ENCODE measurements at places on chromosomes 7 and 10. TPM values are rescaled to one million over a fixed set of nuclear protein-coding genes. Genes with fewer than 3 reads are reported as not detected.

DNA sequence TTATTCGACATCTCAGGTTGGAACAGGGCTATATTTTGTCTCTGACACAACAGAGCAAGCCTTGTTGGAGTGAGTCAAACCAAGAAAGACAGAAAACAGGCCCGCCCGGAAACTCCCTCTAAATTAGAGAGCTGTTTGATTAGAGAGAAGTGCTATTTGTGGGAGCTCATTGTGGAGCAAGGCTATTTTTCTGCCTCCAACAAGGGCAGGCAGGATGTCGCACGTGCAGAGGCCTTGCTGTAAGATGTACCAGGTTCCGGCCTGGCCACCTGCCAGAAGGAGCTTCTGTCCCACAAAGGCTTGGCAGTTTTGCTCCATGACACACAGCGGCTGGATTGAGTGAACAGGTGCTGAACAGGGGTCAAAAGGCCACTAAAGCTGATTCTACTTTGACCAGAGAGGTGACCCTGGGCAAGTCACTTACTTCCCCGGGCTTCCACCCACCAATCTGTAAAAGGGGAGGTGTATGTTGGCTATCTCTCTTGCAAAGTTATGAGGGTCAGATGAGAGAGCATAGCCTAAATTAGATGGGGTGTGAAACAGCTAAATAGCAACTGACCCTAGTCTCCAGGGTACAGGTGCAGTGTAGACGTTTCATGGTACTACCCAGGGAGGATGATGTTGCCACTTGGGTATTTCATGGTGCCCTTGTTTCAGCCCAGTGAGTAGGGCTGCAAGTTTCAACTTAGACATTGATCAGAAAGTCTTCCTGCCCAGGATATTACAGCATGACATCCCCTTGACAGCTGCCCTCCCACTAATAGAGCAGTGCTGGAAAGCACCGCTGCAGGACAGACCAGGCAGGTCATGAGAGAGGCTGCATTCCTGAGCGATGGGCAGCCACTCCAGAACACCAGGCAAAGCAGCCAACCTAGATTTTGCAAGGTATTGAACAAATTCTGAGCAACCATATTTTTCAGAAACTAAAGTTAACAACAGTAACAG, 62.0 kb downstream of the VSTM4 start:
- DNase-seq = no peak

DNA sequence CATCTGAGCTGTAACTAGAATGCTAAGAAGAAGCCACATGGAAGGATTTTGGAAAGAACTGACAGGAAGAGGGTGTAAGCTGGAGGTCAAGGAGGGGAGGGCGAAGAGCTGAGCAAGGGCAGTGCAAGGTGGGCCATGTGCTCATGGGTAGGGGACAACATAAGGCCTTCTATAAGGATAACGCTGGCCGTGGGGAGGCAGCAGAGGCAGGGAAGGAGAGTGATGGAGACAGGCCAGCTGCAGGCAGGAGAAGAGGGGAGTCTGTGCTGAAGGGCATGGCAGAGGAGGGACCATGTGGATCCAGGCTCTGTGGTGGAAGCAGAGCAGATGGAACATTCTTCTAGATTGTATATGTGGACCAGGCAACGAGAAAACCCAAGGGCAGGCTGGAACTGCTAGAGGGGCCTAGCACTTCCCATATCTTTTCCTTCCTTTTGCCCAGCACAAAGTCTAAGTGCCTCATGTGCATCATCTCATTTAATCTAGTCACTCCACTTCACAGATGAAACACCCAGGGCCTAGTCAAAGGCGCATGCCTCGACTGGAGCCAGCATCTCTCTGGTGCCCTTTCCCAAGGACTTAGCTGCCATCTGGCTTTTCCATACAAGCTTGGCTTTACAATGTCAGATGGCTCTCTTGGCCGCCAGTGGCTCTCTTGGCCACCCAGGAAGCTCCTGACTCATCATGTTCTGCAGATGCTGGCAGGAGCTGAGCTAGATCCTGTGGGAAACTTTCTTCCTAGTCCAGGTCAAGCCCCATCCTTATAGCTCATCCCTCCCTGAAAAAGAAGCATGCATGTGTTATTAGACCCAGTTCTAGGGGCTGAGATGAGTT, 6.6 kb downstream of the LRRC18 start:
- DNase-seq = no peak

GRCh38 chr10:25557136-25557535, 376.9 kb upstream of the MYO3A start:
- DNase-seq = peak; percentile 33

GRCh38 chr10:132587175-132587574, 49.6 kb downstream of the INPP5A start:
- no peak for DNase-seq

DNA sequence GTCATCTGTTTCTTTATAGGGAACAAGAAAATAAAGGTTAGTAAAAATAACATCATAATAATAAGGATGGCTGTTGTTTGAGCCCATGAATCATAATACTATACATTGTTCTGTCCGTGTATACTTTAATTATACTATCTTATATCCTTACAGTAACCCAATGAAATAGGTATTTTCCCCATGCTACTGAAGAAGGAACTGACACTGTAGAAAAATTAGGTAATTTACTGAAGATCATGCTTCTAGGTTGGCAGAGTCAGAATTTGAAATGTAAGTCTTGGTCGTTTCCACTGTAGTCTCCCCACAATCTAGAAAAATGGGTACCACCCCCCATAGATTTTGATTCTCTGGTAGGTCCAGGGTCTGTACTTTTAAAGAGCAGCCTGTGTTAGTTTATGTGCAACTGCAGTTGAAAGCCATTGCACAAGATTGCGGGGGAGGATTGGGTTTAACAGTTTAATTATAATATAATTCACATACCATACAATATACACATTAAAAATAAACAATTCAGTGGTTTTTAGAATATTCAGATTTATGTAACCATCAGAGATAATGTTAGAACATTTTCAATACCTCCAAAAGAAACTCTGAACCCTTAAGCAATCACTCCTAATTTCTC, 47.7 kb downstream of the SHOC2 start:
- no peak for DNase-seq

DNA sequence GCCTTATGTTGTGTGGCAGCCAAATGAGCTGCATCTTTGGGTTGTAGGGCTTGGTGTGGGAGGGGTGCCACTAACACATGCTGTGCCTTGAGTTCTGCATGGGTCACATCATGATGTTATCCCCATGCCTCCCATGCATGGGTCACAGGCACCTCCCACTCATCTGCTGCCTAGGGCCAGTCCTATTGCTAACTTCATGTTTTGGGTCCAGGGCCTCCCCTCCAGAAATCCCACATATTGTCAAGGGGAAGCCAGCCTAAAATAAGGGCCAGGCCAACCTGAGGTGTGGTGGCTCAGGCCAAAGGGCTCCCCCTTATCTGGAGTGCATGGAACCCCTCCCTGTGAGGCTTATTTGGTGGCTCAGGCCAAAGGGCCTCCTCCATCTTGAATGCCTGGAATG, 299.0 kb downstream of the RPS24 start:
- no peak for DNase-seq

DNA sequence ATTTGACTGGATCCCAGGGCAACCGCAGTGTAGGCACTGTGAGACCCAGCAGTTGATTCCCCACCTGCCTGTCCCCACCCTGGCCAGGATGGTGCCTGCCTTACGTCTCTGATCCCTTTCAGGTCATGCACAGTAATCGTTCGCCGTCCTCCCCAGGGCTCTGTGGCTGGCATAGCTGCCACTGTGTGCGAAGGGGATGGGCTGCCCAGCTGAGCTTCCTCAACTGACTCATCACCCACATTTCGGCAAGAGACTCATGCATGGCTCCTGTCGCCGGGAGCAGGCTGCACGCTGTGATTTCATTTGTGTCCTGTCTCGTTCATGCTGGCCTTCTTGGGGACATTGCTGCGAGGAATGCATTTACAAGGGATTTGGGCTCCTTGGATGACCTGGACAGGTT, 252.4 kb downstream of the KLF6 start:
- DNase-seq = no peak

DNA sequence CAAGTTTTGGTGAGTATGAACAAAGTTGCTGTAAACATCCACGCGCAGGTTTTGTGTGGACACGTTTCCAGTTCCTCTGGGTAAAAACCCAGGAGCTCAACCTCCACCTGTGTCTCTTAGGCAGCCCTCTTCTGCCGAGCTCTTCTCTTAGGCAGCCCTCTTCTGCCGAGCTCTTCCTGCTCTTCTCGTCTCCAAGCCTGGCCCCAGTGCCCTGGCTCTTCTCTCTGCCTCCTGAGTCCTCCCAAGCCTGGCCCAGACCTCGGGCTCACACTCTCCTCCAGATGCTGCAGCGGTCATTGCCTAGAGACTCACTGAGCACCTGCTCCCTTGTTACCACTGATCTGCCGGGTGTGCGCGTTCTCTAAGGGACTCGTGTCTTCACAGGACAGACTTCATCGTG, 38.7 kb upstream of the BNIP3 start:
- no peak for DNase-seq

GRCh38 chr10:119377958-119378736, 164.4 kb downstream of the RGS10 start:
- DNase-seq = no peak

GRCh38 chr7:36260481-36260880, 107.4 kb downstream of the EEPD1 start:
- DNase-seq = no peak

DNA sequence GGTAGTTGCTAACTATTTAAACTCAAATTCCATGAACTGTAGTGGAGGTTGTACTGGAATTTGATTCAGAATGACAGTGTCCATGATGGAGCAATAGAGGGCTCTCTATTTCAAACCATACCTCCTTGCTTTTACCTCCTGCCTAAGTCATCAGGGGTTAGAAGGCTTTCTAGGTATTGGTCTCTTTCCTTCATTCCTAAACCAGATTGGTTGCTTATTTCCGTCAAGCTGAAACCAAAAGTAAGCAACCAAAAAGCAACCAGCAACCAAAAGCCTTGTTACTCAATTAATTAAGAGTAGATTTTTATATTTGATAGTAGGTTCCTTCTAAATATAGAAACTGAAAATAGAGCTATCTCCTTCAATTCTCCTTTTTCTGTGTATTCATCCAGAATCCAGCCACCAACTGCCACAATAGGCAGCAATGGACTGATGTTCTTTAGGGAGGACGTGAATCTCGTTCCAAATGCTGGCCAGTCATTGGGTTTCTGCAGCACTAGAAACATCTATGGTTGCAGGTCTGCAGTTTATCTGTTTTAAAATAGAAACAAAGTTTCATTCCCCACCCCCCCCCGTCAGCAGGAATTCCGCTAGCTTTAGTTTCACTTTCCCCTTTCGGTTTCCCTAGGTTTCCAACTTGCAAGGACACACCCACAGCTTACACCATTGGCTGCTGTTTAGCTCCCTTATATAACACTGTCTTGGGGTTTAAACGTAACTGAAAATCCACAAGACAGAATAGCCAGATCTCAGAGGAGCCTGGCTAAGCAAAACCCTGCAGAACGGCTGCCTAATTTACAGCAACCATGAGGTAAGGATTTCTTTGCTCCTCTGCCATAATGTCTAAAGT, at the start of gene IFIT1:
TSS of gene IFIT1 (plus strand) at position 717 of the 850 bp plus-strand sequence. CDS start at position 807, 90 bp downstream.
- DNase-seq = peak; percentile 76

GRCh38 chr7:10973942-10974911, 555 bp downstream of the PHF14 start:
- DNase-seq = peak; percentile 54

- peak; percentile 1 for DNase-seq
These were observed 55.8 kb downstream of the PTN start for GRCh38 chr7:137287651-137288258.

DNA sequence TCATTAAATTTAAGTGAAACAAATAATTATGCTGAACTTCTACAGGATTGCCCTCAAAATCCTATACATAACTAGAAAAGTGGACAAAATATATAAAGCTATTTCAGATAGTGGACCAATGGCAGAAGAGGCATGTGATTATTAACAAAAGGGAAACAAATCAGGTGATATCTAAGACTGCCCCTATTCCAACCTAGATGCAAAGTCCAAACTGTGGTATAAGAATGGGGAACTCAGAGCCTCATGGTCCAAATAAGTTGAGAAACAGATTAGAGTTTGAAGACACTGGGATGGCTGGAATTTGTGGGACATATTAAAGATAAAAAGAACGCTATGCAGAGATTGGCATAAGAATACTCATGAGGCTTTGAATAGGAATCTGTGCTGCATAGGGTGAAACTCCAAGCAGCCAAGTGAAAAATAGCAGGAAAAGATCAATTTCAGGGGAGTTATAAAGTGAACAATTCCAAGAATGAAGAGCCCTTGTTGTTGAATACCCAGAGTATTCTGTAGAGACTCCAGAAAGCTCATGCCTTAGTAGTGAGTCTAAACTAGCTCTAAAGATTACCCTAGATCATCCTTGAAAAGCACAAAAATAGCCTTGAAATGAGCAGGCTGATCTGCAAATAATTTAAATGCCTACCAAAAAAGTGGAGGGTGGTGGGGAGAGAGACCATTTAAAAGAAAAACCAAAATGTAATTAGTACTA, 152.4 kb downstream of the IMMP2L start:
- DNase-seq = no peak

DNA sequence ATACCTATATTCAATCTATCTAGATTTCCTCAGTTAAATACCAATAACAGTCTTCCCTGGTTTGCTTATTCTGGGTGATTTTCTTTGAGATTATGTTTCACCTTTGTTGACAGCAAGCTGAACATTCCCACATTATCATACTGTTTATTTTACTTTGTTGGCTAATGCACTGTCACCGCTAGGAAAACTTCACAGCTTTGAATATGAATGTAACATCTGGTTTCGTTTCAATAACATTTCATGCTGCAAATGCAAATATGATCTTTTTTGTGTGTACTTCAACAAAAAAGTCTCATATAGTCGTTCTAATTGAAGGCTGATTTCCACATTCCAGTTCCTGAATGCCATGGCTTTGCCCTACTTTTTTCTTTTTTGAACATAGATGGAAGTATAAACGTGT, 946.3 kb upstream of the GHITM start:
- DNase-seq = no peak

DNA sequence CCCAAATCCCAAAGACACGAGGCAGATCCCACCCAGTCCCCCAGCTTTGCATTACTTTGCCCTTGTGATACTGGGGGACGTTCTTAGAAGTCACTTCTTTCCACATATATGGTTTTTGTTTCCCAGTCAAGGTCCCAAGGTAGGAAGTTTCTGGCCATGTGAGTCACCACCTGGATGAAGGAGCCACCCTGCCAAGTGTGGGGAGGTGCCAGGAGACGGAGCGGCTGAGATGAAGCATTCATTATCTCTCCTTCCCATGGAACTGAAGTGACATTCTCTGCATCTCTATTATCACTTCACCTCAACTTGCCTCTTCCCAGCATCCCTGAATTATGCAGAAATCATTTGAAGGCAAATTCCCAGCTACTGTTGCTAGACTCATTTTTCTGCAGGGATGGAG, 136.2 kb upstream of the INSYN2A start:
- DNase-seq = no peak

- no peak for DNase-seq
These were observed 12.4 kb upstream of the SERPINE1 start for GRCh38 chr7:101114492-101114891.

Gene VGF
- polyA plus RNA-seq = not detected

Gene PSAP
- 1,415 TPM for polyA plus RNA-seq

Gene SNCG
- polyA plus RNA-seq = 60.8 TPM

Gene KCNH2
- 0.03 TPM for polyA plus RNA-seq

Gene ELN
- polyA plus RNA-seq = 3.1 TPM

Gene HOXA9
- polyA plus RNA-seq = 84.1 TPM
